ENCODE measurements at places on chromosomes 6 and 20.

DNA sequence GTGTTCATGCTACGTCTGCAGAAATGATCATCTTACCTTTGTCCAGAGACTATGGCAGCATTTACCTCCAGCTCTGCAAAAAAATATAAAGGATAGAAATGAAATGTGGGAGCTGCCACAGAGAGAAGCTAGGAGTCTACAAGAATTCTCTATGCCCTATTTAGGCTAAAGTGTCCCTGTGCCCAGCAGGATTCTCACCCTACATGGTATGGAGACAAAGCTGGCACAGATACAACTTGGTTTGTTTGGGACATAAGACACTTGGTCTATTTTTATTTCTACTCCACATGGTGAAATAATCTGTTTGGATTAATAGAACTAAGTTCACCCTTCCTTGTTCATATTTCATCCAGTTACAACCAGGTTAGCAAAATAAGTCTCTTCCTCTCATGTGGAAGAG is 28.4 kb downstream of the TP53INP2 start:
- DNase-seq, result no peak

DNA sequence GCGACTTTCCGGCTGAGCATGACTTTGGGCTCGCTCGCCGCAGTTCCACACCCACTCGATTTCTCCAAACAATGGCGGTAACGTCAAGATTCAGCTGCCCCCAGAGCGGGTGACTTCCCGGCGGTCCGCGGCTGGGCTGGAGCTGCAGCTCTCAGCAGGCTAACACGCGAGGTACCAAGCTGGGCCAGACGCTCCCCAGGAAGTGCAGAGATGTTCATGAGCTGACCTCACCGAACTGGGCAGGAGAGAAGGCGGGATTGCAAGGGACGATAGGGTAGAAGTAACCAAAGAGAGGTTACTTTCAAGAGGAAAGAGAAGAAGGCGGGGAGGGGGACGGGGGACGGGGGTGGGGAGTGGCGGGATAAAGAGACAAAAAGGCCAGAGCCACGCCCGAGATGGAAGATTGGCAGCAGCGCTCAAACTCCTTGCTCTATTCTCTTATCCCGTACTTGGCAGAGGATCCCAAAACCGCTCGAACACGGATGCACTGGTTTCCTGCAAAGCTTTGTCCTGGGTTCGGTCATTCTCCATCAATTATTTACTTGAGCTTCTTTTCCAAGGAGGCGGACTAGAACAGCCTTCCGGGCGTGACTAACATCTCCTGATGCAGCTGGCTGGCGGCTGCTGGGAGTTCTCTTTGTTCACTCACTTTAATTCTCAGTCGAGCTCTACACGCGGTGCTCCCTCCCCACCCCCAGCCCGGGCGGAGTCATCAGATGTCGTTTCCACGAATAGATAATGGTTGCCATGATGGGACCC is at the start of gene MTCL3:
Gene MTCL3 (minus strand): TSS at position 626 of the 759 bp plus-strand sequence.
- peak; percentile 51 for DNase-seq

GRCh38 chr20:43914311-43915210 is at the start of gene TOX2:
TOX2 (plus strand) TSS chr20:43914852; CDS start chr20:43914892, 40 bp downstream.
- DNase-seq, result peak; percentile 33

DNA sequence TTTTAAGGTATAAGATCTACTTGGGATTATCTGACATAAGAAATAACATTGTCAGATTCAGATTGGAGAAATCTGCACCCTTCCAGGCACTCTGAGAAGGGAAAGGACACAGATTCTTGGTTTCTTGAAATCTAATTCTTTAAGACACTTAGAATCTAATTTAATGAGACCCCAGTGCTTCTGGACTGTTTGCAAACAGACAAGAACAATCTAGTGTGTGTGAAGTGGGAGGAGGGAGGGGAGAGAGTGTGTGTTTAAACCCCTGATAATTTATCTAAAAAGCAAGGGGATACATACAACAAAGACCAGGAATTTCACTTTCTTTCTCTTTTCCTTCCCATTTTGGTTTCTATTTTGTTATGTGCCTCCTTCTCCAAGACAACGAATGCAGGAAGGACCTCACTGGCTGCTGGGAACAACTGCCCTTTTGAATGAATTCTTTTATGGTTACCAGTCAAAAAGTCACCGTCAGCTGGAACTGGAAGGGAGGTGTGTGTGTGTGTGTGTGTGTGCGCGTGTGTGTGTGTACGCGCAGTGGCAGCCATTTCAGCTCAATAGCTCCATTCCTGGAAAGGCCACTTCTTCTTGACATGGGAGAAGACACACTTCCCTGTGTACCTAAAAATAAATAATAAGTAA is 129.4 kb downstream of the BCAS1 start:
- no peak for DNase-seq

GRCh38 chr20:57996936-57997890 is 231.2 kb downstream of the ANKRD60 start:
- DNase-seq, result no peak

Data from activated CD4-positive, alpha-beta T cell treated with anti-CD3 and anti-CD28 coated beads, Interleukin-2, amount 50 U/mL, for 4 hours (primary cell).